ENCODE measurements at places on chromosomes 5 and 9.

- no peak for DNase-seq
Observed at GRCh38 chr9:114899995-114900394, 30.4 kb downstream of the TNFSF8 start.

- no peak for DNase-seq
Observed at GRCh38 chr5:180647465-180647864, 1.9 kb downstream of the FLT4 start.

GRCh38 chr5:133459474-133460160 lies 152.7 kb downstream of the FSTL4 start:
- DNase-seq, result no peak

DNA sequence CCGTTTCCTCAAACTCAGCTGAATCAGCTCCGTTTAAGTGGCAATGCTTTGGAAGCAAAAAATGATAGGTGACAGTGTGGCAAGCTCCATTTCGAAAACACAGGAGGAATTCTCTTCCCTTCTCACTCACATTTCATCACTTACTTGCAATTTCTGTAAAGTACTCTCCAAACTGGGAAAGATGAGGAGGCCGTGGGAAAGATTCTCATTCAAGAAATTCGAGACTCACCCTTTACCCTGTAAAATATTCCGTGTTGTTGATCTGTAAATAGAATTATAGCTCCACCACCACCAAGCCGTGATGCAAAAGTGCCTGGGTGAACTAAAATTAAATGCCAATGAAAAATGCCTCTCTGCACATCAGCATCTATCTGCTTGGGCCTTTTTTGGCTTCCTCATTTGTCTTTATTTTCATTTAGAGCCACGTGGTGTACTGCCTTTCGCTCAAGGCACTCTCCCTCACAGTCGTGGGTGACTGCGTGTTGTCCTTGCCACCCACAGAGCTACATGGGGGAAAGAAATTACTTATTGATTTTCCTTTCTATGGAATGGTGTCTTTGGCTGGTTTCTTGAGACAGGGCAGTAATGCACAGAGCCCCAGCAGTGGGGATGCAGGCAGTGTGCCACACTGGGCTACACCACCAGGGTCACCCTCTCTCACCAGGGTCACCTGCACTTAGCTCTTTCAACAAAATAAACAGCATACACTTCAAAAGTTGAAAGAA lies 289.3 kb upstream of the TAS2R1 start:
- no peak for DNase-seq

GRCh38 chr5:23742701-23743100 lies 235.3 kb downstream of the PRDM9 start:
- DNase-seq, result no peak

DNA sequence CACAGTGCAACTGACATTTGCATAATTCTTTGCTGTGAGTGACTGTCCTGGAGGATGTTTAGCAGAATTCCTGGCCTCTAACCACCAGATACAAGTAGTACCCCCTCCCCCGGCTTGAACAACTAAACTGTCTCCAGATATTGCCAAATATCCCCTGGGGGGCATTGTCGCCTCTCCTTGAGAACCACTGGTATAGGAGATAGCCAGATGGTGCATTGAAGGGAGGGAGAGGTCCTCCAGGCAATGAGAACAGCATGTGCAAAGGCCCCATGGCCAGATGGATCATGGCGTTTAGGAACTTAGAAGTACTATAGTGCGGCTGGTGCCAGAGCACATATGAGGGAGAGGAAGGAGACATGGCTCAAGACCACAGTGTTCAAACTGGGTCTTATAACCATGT lies 18.9 kb upstream of the ORM1 start:
- no peak for DNase-seq
